ENCODE measurements at places on chromosomes 12 and 14.

GRCh38 chr12:5661811-5662210 lies 229.9 kb downstream of the NTF3 start:
- DNase-seq, result no peak

GRCh38 chr12:103538397-103538796 lies 42.6 kb upstream of the C12orf42 start:
- DNase-seq, result no peak

- DNase-seq, result no peak
These were observed 11.5 kb downstream of the ASPG start for GRCh38 chr14:104096751-104097700.

DNA sequence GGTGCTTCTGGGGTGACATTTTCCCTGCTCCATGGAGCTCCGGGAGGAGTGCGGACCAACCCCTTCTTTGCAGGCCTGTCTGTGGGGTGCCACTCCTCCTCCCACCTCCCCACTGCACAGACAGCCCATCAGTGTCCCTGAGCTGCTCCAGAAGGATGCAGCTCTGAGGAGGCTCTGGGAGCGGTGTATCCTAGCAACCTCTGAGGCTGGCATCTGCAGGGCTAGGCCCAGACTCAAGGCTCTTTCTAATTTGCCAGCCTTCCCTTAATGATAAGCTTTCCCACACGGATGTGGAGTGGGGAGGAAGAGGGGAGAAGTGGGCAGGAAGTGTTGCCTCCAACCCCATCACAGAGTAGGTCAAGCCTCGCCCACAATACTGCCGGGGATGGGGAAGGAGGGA lies 59.7 kb downstream of the CALM1 start:
- DNase-seq, result no peak

GRCh38 chr12:99618657-99619056 lies 28.9 kb upstream of the GARIN6 start:
- DNase-seq, result no peak

DNA sequence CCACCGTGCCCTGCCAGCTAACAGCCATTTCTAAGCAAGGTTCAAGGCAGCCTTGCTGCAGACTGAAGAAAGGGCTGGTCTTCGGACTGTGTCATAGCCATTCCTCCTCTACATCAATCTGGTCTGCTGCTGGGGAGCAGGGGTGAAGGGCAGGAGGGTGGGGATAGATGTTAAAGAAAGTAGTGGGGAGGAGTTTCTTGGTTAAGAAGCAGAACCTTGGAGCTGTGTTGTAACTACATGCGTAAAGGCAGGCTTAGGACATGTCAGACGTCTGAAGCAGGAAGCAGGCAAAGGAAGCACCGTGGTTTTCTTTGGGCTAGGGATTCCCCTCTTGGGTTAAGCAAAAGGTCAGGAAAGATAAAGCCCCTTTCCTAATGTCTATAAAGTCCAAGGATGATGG lies 18.1 kb upstream of the NEK9 start:
- DNase-seq, result no peak

GRCh38 chr12:80129895-80130530 lies 30.7 kb downstream of the OTOGL start:
- DNase-seq, result no peak

DNA sequence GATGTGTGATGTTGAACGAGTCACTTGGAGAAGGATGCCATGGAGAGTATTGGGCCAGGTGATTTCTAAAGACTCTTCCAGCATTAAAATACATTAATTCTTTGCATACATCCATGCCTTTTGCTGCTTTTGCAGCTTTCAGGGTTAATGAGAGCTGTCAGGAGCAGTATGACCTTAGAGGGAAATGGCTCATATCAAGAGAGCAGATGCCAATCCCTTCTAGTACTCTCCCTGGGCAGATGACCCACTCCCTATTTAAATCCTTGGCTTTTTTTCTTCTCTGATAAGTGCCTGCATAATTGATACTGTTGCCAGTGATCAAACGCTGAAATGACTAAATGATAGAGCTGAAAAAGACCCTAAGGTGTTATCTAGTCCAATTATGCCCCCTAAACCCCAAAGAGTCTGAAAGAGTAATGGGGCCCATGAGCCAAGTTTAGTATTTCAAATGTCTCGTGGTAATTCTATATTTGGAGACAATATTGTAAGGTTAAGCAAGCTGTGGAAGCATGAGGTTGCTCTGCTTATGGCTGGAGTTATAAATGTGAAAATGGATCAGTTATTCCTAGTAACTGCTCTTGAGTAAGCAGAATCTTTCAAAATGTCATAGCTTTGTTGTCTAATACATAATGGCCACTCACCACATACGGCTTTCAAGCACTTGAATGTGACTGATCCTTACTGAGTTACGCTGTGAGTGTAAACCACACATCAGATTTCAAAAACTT lies 137.3 kb downstream of the ETV6 start:
- no peak for DNase-seq

GRCh38 chr14:103562429-103563225 lies at the start of the genes BAG5 and COA8:
BAG5 (minus strand) TSS chr14:103562657; CDS start chr14:103561164, 1,493 bp downstream.
COA8 (plus strand) TSS chr14:103562960; CDS start chr14:103563002, 42 bp downstream.
- peak; percentile 88 for DNase-seq

- DNase-seq, result no peak
These were observed 2.3 kb downstream of the ABCC9 start for GRCh38 chr12:21938879-21939278.

DNA sequence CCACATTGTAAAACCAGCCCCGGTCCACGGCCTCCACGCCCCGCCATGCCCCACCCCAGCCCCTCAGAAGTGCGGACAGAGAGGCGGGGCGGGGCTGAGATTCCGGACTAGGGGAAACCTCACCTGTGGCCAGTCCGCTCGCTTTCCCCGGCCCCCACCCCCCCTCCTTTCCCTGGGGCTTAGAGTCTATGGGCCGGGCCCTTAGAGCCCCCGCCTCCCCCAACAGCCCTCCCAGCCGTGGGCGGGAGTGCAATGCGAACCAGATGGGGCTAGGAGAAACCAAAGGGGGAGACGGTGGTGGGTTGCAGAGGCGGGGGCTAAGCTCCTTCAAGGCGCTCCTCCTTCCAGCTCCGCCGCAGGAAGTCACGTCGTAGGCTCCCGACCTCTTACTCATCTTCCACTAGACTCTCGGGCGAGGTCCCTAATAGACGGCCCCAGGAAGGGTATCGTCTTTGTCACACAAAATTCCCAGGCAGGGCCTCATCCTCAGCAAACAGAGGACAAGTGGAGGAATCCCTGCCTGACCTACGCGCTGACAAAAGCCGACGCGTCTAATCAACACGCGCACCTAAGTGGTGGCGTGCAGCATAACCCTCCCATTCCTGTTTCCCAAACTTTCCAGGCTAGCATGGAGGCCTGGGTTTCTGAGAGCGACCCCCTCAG lies 1.1 kb upstream of the NAB2 start:
- DNase-seq, result peak; percentile 90

DNA sequence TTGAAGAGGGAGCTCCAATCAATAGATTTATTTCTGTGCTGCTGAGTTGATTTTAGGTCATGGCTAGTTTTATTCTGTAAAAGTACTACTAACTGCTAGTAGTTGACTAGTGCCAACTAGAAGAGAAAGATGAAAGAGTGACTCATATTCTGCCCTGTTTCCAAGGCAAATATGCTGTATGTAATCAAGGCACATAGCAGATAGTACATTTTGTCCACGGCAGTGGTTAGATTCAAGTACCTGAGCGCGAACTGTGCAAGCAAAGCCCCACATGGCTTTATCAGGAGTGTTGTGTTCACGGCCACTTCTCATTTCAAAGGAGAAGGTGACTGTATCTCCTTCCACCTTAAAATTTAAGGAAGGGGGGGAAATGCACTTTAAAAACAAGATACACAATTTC lies 126.8 kb downstream of the TRAFD1 start:
- DNase-seq, result no peak

DNA sequence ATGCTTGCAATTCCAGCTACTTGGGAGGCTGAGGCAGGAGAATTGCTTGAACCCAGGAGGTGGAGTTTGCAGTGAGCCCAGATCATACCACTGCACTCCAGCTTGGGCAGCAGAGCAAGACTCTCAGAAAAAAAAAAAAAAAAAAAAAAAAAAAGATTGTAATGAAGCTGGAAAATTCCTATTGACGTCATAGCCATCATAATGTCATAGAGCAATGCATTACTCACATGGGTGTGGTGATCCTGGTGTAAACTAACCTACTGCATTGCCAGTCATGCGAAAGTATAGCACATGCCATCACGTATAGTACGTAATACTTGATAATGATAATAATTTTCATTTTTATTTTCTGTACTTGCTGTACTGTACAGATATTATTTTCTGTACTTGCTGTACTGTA lies 42.7 kb upstream of the NID2 start:
- DNase-seq, result no peak

DNA sequence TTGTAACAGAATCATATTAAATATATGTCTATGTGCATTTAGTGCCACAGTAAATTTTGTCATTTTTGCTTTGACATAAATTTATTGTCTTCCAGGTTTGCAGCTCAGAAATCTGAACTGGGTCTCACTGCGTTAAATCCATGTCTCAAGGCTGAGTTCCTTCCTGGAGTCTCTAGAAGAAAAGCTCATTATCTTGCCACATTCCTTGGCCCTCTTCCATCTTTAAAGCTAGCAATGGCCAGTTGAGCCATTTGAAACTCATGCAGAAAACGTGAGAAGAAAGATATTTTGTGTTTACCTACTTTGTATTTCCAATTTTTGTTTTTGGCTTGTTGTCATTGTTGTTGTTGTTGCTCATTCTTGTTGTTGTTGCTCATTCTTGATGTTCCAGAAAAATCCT lies 10.7 kb downstream of the PRH1 start:
- no peak for DNase-seq

DNA sequence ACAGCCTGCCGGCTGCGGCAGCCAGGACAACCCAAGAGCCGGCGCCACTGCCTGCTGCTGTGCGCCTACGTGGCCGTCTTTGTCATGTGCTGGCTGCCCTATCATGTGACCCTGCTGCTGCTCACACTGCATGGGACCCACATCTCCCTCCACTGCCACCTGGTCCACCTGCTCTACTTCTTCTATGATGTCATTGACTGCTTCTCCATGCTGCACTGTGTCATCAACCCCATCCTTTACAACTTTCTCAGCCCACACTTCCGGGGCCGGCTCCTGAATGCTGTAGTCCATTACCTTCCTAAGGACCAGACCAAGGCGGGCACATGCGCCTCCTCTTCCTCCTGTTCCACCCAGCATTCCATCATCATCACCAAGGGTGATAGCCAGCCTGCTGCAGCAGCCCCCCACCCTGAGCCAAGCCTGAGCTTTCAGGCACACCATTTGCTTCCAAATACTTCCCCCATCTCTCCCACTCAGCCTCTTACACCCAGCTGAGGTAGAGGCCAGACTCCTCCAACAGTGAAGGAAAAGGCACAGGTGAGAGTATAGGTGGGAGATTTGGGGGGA lies 10.3 kb downstream of the ZBTB39 start:
- DNase-seq, result no peak

DNA sequence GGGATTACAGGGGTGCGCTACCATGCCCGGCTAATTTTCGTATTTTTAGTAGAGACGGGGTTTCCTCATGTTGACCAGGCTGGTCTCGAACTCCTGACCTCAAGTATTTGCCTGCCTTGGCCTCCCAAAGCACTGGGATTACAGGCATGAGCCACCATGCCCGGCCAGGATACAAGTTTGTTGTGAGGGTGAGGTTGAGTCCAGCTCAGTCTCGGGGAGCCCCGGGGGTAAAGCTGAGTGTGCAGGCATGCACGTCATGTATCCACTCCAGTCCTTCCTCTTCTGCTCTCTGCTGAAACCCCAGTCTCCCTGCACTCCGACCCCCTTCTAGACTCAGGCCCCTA lies 369 bp downstream of the HPD start:
- no peak for DNase-seq

GRCh38 chr12:24617471-24617870 lies 331.4 kb downstream of the BCAT1 start:
- no peak for DNase-seq

- no peak for DNase-seq
These were observed 65.1 kb upstream of the GZMB start for GRCh38 chr14:24699052-24699451.

GRCh38 chr12:92469837-92470236 lies 233.0 kb upstream of the PLEKHG7 start:
- no peak for DNase-seq

- DNase-seq, result no peak
These were observed 21.2 kb downstream of the TDG start for GRCh38 chr12:103986829-103987228.

GRCh38 chr12:90295858-90296257 lies 587.2 kb upstream of the ATP2B1 start:
- DNase-seq, result no peak

GRCh38 chr12:1594006-1594260 lies 448 bp downstream of the FBXL14 start:
- DNase-seq, result peak; percentile 50

- DNase-seq, result no peak
These were observed 424.0 kb downstream of the ZFP36L1 start for GRCh38 chr14:68368850-68369249.

DNA sequence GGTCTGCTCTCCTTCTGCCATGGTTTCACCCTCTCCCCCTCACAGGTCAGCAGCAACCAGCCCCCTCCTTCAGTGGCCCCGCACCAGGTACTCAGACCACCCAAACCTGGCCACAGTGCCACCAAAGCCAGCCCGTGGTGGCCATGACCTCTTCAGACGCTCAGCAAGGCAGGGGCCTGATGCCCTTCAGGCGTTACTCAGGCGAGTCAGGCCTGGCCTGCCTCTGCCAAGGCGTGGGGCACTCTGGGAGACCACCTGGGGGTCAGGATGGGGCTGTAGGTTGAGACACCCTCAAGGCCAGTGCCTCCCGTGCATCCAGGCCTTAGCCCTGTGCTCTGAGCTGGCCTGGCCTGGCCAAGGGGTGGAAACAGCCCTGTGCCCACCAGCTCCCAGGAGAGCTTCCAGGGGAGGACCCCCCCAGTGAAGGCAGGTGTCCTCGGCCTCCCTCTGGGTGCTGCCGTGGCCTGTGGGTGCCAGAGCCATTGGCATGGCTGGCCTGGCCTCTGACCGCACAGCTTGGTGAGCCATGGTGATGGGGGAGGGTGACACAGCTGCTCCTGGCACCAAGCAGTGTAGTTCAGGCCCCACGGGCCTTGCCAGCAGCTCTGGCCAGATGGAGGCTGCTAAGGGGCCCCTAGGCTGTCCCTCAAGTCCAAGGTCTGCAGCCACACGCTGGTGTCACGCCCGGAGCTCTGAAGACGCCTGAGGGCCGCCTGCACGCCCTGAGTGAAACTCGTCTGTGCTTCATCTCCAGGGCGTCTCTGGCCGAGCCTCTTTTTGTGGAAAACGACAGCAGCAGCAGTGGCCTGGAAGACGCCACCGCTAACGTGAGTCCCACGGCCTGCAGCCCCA lies 15.1 kb downstream of the XRCC3 start:
- no peak for DNase-seq

DNA sequence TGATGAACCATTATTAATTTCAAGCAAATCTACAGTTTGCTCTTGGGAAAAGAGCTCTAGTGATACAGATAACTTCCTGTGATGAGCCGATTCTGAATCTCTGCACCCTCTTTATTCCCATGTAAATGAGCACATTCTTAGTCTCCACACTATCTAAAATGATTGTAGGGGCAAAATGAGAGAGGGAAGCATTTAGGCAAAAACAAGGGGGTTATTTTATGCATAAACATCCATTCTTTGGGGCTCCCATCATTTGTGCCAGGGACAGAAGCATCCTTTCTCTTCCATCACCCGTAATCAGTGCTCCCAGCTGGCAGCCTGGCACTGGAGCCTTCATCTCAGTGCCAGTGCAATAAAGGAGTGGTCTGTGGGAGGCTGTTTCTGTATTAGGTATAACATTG lies 1.7 kb upstream of the GPD1 start:
- DNase-seq, result no peak

GRCh38 chr12:68981516-68981915 lies 48.5 kb upstream of the CPM start:
- no peak for DNase-seq

GRCh38 chr12:684416-684815 lies 21.2 kb upstream of the NINJ2 start:
- DNase-seq, result no peak

All from stimulated activated effector memory CD8-positive, alpha-beta T cell treated with anti-CD3 and anti-CD28 coated beads, Interleukin-12 subunit alpha, Interleukin-12 subunit beta, amount 100 ng/mL, for 72 hours (primary cell).